ENCODE measurements at places on chromosomes 3 and 15.

GRCh38 chr3:71655061-71655460, 70.1 kb downstream of the EIF4E3 start:
- H3K27me3 ChIP-seq: peaks cover 2% of the 10 kb centered on the region
- H3K36me3 ChIP-seq: no peaks in the 10 kb centered on the region
- H3K4me1 ChIP-seq: peaks cover 3% of the 10 kb centered on the region
- no peak for DNase-seq
- no peak overlapping the region for H3K4me3 ChIP-seq

GRCh38 chr3:177461765-177462164, 264.5 kb upstream of the TBL1XR1 start:
- no peaks in the 10 kb centered on the region for H3K27me3 ChIP-seq
- DNase-seq: no peak
- H3K27ac ChIP-seq: no peak overlapping the region
- H3K4me3 ChIP-seq: no peak overlapping the region
- H3K36me3 ChIP-seq: no peaks in the 10 kb centered on the region
- H3K4me1 ChIP-seq: no peaks in the 10 kb centered on the region

DNA sequence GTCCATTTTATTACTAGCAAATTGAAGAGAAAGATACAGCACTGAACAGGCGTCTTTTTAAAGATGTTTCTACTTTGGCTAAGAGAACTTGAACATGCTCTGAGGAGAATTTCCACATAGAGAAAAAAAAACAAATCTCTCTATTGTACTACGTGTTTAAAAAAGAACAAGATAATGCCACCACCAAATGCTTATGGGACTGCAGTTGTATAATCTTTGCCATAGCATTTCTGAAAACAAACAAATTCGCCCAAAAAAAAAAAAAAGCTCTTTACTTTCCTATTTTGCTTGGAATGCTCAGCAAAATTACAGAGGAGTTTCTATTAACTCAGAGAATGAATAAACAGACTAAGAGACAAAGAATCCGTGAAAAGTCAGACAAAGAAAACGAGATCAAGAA, 114.2 kb downstream of the CNTN3 start:
- no peaks in the 10 kb centered on the region for H3K27me3 ChIP-seq
- DNase-seq: no peak
- H3K4me3 ChIP-seq: no peak overlapping the region
- H3K4me1 ChIP-seq: no peaks in the 10 kb centered on the region
- H3K27ac ChIP-seq: no peak overlapping the region
- no peaks in the 10 kb centered on the region for H3K36me3 ChIP-seq

DNA sequence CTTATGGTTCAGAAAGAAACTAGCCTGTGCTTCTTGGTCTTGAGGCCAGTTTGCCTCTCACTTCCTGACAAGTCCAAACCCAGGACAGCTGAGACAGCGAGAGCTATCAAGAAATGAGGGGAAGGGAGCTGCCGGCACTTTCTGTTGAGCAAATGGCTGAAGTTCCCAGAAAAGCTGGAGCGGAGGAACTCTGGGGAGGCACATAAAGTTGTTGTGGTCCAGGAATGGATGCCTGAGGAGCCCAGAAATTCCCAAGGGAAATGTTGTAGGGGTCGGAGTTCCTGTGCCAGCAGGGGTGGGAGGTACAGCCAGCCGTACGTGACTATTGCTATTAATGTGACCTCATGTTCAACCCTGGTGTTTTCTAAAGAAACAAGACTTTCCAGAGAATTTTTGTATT, 98.8 kb upstream of the TNFAIP8L3 start:
- no peaks in the 10 kb centered on the region for H3K4me1 ChIP-seq
- H3K27ac ChIP-seq: no peak overlapping the region
- DNase-seq: no peak
- H3K27me3 ChIP-seq: peaks cover 34% of the 10 kb centered on the region
- H3K36me3 ChIP-seq: no peaks in the 10 kb centered on the region
- no peak overlapping the region for H3K4me3 ChIP-seq

- no peak for DNase-seq
- H3K4me1 ChIP-seq: peaks cover 36% of the 10 kb centered on the region
- peak overlapping the region; percentile 97 for H3K27ac ChIP-seq
- no peaks in the 10 kb centered on the region for H3K27me3 ChIP-seq
- H3K4me3 ChIP-seq: peak overlapping the region; percentile 96
These were observed 499 bp downstream of the RABL3 start for GRCh38 chr3:120741837-120742197.

- no peak overlapping the region for H3K4me3 ChIP-seq
- peaks cover 3% of the 10 kb centered on the region for H3K27me3 ChIP-seq
- H3K36me3 ChIP-seq: no peaks in the 10 kb centered on the region
- no peak for DNase-seq
These were observed 173.6 kb downstream of the PPM1L start for GRCh38 chr3:160929595-160929994.

DNA sequence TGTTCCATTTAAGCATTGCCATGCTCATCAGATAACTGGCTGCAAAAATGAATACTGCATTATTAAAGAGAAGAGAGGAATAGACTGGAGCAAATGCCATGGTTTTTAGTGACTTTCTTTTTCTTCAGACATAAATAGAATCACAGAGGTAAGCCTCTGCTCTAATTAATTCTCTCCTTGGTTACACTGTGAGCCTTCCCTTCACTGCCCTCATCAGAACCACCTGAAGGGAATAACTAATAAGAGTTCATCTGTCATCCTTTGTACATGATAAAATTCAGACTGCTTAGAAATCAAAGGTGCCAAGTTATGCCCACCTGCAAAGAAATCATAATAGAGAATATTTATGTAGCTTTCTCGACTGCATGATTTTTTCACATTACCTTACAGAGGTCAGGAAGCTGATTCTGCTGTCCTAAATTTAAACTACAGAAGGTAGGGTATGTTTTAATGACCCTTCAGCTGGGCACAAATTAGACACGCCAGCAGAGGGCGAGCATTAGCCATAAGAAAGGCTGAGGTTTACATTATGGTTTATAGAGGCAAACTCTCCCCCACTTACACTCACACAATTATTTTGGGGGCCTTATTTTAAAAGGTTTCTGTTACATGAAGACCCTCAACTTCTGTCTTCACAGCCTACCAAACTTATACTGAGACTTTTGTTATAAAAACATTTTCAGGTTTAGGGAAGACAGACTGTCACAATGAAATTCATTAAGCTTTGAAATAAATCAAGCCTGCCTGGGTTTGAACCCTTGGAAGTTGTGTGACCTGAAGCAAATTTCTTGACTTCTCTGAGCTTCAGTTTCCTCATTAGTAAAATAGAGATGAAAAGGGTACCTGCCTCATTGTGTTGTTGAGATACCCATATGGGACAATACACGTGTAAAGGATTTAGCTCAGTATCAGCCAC, 15.3 kb upstream of the UNC13C start:
- H3K27ac ChIP-seq: no peak overlapping the region
- H3K36me3 ChIP-seq: no peaks in the 10 kb centered on the region
- no peak for DNase-seq
- H3K4me1 ChIP-seq: no peaks in the 10 kb centered on the region
- H3K4me3 ChIP-seq: no peak overlapping the region

DNA sequence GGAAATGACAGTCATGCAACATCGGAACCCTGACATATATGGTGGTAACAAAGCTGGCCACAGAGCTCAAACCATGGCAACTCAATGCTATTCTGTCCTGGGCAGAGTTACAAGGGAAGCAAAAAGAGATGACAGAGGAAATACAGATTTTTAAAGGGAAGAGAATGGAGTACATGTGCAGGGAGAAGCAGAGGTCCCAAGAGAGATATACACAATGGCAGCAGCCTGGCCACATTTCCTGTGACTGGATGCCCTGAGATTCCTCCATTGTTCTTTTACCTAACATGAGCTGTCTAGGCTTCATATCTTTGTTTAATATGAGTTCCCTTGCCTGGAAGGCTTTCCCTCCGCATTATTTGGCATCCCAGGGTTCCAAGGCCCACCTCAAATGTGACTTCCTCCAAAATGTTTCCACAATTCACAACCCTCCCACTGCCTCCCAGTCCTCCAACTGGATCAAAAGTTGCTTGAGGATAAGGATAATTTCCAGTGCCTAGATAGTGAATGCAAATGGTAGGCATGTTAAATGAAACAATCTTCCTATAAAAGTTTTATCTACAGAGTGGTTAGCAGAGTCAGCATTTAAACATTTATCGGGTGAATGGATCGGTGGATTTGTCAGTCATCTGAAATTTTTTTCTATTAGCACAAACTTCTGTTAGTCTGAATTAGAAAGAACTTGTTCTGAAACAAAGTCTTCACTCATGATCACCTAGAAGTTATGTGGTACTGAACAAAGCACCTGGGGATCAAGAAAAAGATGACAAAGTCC, 86.2 kb downstream of the DHX30 start:
- no peak overlapping the region for H3K4me3 ChIP-seq
- no peak overlapping the region for H3K27ac ChIP-seq

- no peak overlapping the region for H3K27ac ChIP-seq
- H3K36me3 ChIP-seq: peaks cover 3% of the 10 kb centered on the region
- H3K27me3 ChIP-seq: no peaks in the 10 kb centered on the region
- no peak overlapping the region for H3K4me3 ChIP-seq
- DNase-seq: no peak
- peaks cover 49% of the 10 kb centered on the region for H3K4me1 ChIP-seq
These were observed 42.7 kb downstream of the BFSP2 start for GRCh38 chr3:133442518-133442917.

- no peak overlapping the region for H3K27ac ChIP-seq
- DNase-seq: no peak
- H3K36me3 ChIP-seq: no peaks in the 10 kb centered on the region
These were observed 34.3 kb downstream of the DUT start for GRCh38 chr15:48365575-48365974.

- no peaks in the 10 kb centered on the region for H3K27me3 ChIP-seq
- H3K27ac ChIP-seq: no peak overlapping the region
- no peak overlapping the region for H3K4me3 ChIP-seq
- peaks cover 78% of the 10 kb centered on the region for H3K36me3 ChIP-seq
These were observed 11.3 kb downstream of the INTS14 start for GRCh38 chr15:65599677-65600076.

DNA sequence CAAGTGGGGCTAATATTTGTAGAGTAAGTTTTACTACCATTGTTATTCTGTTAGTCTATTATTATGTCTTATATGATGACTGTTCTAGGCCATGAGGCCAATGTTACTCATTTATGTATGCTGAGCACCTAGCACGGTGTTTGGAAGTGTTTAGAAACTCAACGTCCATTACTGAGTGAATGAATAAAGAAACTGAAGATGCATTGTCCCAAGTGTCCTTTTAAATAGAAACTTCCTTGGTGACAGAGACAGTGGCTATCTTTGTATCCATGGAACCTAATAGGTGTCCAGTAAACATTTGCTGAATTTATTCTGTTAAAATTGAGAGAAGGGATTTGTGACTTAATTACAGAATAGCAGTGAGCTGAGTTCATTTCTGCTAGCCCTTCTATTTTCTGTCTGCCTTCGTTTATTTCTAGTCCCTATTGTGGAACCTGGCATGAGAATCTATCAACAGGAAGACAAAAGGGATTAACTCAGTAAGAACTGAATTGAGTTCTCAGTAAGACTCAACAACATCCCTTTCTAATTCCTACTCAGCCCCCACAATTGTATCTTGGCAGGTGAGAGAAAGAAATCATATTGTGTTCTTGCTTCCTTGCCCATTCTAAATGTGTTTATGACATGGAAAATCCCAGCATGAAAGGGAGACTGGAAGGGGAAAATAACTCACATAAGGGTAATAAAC, 246.6 kb upstream of the LRRC3B start:
- DNase-seq: no peak
- H3K4me1 ChIP-seq: no peaks in the 10 kb centered on the region
- no peak overlapping the region for H3K4me3 ChIP-seq
- no peak overlapping the region for H3K27ac ChIP-seq
- no peaks in the 10 kb centered on the region for H3K27me3 ChIP-seq
- no peaks in the 10 kb centered on the region for H3K36me3 ChIP-seq

- H3K27ac ChIP-seq: no peak overlapping the region
- no peak overlapping the region for H3K4me3 ChIP-seq
- H3K36me3 ChIP-seq: no peaks in the 10 kb centered on the region
- H3K27me3 ChIP-seq: peaks cover 6% of the 10 kb centered on the region
These were observed 12.1 kb downstream of the GALNT15 start for GRCh38 chr3:16186565-16186964.

- no peak overlapping the region for H3K4me3 ChIP-seq
- H3K36me3 ChIP-seq: no peaks in the 10 kb centered on the region
- H3K4me1 ChIP-seq: peaks cover 17% of the 10 kb centered on the region
- no peaks in the 10 kb centered on the region for H3K27me3 ChIP-seq
- H3K27ac ChIP-seq: no peak overlapping the region
These were observed 39.6 kb downstream of the DPH6 start for GRCh38 chr15:35506272-35506870.

DNA sequence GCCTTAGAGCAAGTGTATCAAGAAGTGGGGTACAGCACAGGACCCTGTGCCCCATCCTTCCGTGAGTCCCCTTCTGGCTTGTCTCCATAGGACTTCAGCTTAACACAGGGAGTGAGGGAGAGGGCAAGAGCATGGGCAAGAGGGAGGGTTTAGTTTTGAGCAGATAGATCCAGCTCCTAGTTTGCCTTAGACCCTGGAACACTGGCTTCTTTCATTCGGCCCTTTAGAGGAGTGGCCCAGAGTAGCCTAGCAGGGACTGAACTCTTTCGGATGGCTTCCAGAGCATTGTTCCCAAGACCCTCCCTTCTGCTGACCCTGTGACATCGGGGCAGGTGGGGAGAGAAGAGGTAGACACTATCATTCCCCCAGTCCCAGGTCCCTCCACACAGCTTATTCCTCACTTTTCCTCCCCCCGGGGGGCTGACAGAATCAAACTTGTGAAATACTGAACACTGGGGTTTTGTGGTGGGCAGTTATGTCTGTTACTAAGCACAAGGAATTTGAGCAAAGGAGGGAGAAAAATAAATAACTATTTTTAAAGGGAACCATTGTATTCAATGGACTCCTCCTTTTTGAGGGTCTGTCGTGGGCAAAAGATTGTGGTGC, 289.6 kb upstream of the C2CD4B start:
- no peaks in the 10 kb centered on the region for H3K27me3 ChIP-seq
- no peak overlapping the region for H3K4me3 ChIP-seq
- H3K4me1 ChIP-seq: no peaks in the 10 kb centered on the region
- no peak overlapping the region for H3K27ac ChIP-seq

DNA sequence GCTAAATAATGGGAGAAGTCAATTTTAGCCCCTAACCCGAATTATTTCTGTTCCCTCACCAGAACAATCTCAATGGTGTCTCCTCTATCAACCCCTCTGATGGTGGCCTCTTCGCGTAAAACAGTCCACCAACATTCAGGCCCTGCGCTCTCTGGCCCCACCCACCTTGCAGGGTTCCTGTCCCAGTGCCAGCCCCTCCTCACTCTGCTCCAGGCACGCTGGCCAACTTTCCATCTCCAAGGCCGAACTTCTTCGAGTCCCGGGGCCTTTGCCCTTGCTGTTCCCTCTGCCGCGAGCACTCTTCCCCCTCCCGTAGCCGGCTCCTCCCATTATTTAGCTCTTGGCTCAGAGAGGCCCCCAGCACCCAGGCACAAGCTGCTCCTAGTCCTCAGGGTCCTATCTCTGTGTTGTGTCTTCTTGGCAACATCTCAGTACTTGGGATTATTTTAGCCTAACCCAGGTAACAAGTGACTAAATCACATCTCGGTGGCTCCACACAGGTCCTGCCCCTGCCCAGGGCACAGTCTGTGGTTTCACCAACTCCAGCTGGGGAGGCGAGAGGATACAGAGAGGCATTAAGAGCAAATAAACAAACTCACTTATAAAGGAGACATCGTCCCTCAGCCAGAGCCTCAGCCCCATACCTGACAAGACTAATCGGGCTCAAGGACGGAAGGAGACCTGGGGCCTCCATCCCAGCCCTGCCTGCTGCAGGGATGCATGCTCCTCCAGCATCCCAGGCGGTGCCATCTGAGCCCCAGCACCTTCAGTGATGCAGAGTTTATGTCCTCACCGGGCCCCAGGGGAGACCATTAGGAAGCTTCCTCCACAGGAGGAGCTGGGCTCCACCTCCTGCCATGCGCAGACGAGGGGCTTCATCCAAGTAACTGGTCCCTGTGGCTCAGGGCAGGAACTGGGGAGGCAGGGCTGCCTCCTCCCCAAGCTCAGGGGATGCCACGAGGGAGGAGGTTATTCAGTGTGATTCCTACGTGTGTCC, 19.7 kb upstream of the IQSEC1 start:
- DNase-seq: no peak
- H3K27me3 ChIP-seq: peaks cover 10% of the 10 kb centered on the region
- no peak overlapping the region for H3K4me3 ChIP-seq
- peaks cover 62% of the 10 kb centered on the region for H3K4me1 ChIP-seq

Measured in activated B cell treated with CpG ODN at 0.5 μM for 24 hours (primary cell).